Fibroblast of the aortic adventitia (primary cell): ENCODE measurements at places on chromosomes 12 and 14. TPM values are rescaled to one million over a fixed set of nuclear protein-coding genes. Genes with fewer than 3 reads are reported as not detected.

GDF3 gene
- not detected in 2 replicates for total RNA-seq

KRT82 gene
- not detected in 2 replicates for total RNA-seq

TEX52 gene
- not detected in 2 replicates for total RNA-seq

IL22 gene
- total RNA-seq, result not detected in 2 replicates

KDM5A gene
- total RNA-seq, result 46.2 and 122 TPM in 2 replicates

IAPP gene
- not detected in 2 replicates for total RNA-seq
